ENCODE measurements at places on chromosomes 3 and 15. TPM values are rescaled to one million over a fixed set of nuclear protein-coding genes. Genes with fewer than 3 reads are reported as not detected.
A peak's percentile ranks its signal among the peaks of the same experiment; 100 is the strongest.

GRCh38 chr3:156604642-156605144 is 49.8 kb upstream of the SSR3 start:
- DNase-seq = no peak
- H3K4me3 ChIP-seq = no peak overlapping the region
- no peaks in the 10 kb centered on the region for H3K36me3 ChIP-seq
- no peaks in the 10 kb centered on the region for H3K27me3 ChIP-seq

DNA sequence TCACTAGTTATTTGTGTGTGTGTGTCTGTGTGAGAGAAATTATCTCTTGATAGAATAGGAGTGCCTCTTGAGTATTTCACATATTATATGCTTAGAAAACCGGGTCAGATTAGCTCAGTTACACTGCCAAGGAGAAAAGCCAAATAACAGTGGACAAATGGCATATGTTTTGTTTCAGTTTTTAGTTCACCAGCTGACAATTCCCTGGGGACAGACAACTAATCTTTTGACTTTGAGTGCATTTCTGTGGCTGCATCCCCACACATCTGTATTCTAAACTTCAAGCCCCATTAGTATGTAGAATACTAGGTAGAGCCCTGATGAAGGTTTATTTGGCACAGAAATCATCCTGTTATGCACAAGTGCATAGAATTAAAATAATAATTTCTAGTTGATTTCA is 227.7 kb upstream of the CNTN3 start:
- H3K27me3 ChIP-seq = no peaks in the 10 kb centered on the region
- H3K4me3 ChIP-seq = no peak overlapping the region
- no peaks in the 10 kb centered on the region for H3K4me1 ChIP-seq
- no peak for DNase-seq

- no peaks in the 10 kb centered on the region for H3K4me1 ChIP-seq
- no peaks in the 10 kb centered on the region for H3K27me3 ChIP-seq
- no peak overlapping the region for H3K27ac ChIP-seq
- no peak for DNase-seq
Measured at GRCh38 chr15:74653426-74654102, 37.9 kb downstream of the CLK3 start.

GRCh38 chr15:58864602-58865424 is 68.7 kb downstream of the SLTM start:
- H3K27me3 ChIP-seq = no peaks in the 10 kb centered on the region
- H3K27ac ChIP-seq = no peak overlapping the region
- no peaks in the 10 kb centered on the region for H3K4me1 ChIP-seq
- DNase-seq = peak; percentile 76

GRCh38 chr3:184608209-184608608 is 46.6 kb downstream of the EPHB3 start:
- DNase-seq = no peak
- H3K36me3 ChIP-seq = no peaks in the 10 kb centered on the region
- peaks cover 33% of the 10 kb centered on the region for H3K27me3 ChIP-seq
- no peak overlapping the region for H3K4me3 ChIP-seq

GRCh38 chr3:46285931-46286619 is 43.8 kb downstream of the CCR3 start:
- H3K27me3 ChIP-seq = no peaks in the 10 kb centered on the region
- no peaks in the 10 kb centered on the region for H3K4me1 ChIP-seq
- H3K36me3 ChIP-seq = no peaks in the 10 kb centered on the region
- no peak for DNase-seq
- no peak overlapping the region for H3K4me3 ChIP-seq

DNA sequence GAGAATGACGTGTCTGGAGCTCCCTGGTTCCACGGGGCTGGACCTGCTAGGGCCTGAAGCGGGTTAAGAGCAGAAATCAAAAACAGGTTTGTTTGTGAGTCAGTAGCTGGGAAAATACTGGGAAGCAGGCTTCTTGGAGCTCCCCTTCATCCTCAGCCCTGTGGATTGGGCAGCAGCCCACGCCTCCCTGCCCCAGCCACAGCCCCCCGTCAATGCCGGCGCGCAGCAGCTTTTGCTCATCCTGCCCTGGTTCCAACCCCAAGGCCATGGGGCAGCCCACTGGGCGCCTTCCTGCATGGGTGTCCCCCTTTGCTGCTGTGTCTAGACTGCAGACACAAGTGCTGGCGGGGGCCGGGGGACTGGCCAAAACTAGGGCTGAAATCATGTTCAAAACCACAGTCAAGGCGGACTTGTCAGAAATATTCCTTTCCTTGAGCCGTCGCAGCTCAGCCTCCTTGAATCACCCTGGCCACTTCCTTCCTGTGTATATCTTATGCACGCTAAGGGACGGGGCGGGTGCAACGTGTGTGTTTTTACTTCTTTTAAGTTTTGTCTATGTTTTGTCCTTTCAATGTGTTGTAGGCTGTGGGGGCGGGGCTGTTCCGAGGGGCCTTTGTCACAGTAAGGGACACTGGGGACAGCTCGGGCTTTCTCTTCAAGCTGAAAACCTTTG is 108.1 kb downstream of the KLF13 start:
- H3K27me3 ChIP-seq = no peaks in the 10 kb centered on the region
- no peak overlapping the region for H3K27ac ChIP-seq
- no peak overlapping the region for H3K4me3 ChIP-seq
- no peaks in the 10 kb centered on the region for H3K4me1 ChIP-seq
- no peak for DNase-seq
- no peaks in the 10 kb centered on the region for H3K36me3 ChIP-seq

GRCh38 chr3:119073258-119074001 is 38.8 kb upstream of the IGSF11 start:
- H3K27ac ChIP-seq = no peak overlapping the region
- peaks cover 9% of the 10 kb centered on the region for H3K36me3 ChIP-seq
- no peaks in the 10 kb centered on the region for H3K27me3 ChIP-seq
- H3K4me1 ChIP-seq = no peaks in the 10 kb centered on the region
- DNase-seq = no peak

DNA sequence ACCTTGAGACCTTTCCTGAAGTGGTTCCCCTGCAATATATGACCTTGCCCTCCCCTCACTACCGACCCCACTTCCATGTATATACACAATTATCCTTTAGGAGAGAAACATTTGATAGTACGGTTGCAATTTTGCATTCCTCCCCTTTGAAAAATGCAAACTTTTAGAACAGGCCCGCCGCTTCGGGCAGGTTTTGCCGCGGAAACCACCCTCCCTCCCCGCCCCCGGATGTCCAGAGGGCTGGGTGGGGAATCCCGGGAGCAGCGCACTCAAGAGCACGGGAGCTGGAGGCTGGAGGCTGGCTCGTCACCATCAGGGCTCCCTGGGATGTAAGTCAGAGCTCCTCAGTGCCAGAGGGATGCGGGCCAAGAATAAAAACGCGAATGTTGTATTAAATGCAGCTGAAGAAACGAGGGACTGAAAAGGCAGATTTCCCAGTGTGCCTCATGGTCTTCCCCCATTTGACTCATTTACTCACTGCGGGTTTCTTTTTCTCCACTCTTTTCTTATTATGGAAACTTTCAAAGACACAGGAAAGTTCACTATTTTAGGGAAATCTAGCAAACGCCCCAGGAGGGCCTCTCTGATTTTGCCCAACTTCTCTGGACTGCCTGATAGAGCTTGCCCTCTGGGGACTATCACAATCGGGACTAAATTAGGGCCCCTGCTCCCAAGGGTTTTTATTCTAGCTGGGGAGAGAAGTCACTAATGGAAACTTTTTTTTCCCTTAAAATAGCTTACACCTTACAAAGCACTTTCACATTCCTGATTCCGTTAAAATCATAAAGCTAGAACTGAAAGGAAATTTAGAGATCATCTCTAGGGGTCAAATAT is 2.9 kb upstream of the USP3 start:
- peak; percentile 53 for DNase-seq
- H3K4me3 ChIP-seq = peak overlapping the region; percentile 52
- peaks cover 6% of the 10 kb centered on the region for H3K4me1 ChIP-seq

The PLOD2 gene
- total RNA-seq = 17.9 TPM

The SCN11A gene
- 0.17 TPM for total RNA-seq

The CFAP100 gene
- total RNA-seq = 0.44 TPM

The P3H2 gene
- 41.5 TPM for total RNA-seq

The RAB8B gene
- 33.8 TPM for total RNA-seq

The ADGRG7 gene
- total RNA-seq = not detected

The BLM gene
- 43.4 TPM for total RNA-seq

The NUP210 gene
- 48.8 TPM for total RNA-seq

The LRTM1 gene
- total RNA-seq = not detected
